ENCODE measurements at places on chromosomes 7 and 10.

DNA sequence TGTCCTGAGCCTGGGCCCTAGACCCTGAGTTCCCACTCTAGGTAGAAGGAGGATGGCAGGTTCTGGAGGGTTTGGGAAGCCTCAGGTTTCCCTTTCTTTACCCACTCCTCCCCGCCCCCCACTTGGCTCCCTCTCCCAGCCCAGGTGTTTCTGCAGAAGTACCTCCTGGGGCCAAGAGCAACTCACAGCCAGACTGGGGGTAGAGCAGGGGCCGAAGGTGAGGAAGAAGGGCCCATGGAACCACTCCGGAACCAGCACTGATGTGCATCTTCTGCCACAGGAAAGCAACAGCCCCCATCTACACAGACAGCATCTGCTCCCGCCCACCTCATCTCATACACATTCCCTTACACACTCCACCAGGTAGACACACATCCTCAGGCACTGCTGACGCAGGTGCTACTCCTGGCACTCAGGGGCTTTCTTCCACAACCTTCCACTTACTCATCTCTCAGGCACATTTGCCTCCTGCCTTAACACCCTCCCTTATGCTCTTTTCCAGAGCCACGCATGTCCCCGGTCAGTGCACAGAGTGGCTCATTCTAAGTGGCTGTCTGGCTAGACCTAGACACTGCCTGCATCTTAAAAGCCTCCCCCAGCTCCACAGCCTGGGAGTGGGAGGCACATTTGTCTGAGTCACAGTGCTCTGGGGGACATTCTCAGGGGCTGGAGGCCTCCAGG is 1.8 kb downstream of the EPHB6 start:
- no peak for DNase-seq

DNA sequence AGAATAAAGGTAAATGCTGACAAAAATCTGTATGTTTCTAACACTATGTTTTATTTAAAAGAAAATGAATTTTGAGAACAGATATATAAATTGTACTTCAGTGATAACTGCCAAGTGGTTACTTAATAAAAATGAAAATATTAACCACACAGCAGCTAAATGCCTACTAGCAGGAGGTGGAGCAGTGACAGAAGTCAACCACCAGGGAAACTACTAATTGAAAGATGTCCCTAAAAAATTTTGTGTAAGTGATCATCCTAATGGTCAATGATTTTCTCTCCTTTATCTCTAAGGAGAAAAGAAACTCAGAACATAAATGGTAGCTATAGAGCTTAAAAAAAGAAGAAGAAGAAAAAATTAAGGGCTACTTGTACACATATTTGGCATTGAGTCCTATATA is 22.9 kb downstream of the WNT16 start:
- DNase-seq, result no peak

GRCh38 chr7:45035893-45036292 is 35.9 kb downstream of the CCM2 start:
- DNase-seq, result no peak

GRCh38 chr7:20543500-20543899 is 72.0 kb upstream of the ABCB5 start:
- DNase-seq, result no peak

DNA sequence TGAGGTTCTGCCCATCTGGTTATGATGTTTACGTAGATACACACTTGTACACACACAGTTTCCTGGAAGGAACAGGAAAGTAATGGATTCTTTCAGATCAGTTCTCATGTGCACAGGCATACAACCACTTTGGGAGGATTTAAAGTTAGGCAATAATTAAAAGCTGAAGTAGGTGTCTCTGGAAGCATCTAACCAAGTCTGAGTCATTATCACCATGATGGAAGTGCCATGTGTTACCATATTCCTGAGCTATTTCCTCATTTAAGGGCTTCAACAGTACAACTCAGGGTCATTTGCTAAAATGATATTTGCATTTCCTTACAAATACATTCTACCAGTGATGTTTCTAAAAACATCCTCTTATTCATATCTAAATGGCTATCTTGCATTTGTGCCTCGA is 41.4 kb upstream of the BET1 start:
- DNase-seq, result no peak

DNA sequence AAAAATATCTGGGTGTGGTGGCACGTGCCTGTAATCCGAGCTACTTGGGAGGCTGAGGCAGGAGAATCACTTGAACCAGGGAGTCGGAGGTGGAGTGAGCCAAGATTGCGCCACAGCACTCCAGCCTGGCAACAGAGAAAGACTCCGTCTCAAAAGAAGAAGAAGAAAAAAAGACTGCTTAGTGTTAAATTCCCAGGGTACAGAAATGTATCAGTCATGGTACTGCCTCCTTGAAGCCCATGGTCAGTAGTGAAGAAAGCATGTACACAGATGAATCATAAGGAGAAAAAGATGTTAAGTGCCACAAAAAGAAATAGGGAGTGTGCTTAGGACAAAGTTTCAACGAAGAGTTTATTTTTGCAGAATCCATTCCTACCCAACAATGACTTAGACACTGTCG is 62.5 kb upstream of the KMT2E start:
- DNase-seq, result no peak

- no peak for DNase-seq
Measured at GRCh38 chr7:94396037-94396431, 1.3 kb downstream of the COL1A2 start.

GRCh38 chr7:130409712-130410072 is 29.4 kb downstream of the CPA1 start:
- DNase-seq, result no peak

GRCh38 chr10:85623342-85623741 is 743.3 kb downstream of the GRID1 start:
- no peak for DNase-seq

DNA sequence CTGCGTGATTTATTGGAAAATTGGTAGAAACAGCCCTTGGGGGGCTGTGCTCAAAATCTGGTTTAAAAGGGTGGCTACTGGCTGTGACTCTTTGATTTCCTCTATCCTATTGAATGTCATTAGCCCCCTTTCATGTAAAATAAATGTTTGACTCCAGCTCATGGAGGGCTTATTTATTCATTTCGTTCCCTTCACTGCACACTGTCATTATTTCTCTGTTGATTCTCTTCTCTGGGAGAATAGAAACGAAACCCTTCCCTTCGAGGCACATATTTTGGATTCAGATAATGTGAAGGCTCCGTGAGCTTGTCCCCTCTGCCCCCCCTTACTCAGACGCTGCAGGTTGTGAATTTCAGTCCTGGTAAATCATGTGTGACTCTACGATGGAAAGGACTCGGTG is 203.9 kb upstream of the GPR26 start:
- DNase-seq, result no peak

DNA sequence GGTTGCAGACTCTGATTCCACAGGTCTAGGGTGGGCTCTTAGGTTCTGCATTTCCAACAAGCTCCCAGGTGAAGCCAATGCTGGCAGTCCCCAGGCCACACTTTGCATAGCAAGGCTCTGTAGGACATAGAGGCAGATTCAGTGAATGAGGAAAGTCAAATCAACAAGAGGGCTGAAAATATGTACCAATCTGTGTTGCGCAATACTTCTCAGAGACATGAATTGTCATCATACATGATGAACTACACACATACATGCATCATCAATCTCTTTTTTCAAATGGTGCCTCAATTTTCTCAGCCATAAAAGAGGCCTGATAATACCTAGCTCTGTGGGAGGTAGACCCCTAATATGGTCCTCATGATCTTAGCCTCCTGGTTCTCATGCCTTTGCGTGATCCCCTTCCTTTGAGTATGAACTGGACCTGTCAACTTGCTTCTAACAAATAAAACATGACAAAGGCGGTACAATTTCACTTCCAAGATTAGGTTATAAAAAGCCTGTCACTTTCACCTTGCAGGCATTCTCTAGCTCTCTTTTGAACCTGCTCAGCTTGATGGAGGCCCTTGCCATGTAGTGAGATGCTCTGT is 49.0 kb downstream of the PIK3CG start:
- DNase-seq, result no peak

DNA sequence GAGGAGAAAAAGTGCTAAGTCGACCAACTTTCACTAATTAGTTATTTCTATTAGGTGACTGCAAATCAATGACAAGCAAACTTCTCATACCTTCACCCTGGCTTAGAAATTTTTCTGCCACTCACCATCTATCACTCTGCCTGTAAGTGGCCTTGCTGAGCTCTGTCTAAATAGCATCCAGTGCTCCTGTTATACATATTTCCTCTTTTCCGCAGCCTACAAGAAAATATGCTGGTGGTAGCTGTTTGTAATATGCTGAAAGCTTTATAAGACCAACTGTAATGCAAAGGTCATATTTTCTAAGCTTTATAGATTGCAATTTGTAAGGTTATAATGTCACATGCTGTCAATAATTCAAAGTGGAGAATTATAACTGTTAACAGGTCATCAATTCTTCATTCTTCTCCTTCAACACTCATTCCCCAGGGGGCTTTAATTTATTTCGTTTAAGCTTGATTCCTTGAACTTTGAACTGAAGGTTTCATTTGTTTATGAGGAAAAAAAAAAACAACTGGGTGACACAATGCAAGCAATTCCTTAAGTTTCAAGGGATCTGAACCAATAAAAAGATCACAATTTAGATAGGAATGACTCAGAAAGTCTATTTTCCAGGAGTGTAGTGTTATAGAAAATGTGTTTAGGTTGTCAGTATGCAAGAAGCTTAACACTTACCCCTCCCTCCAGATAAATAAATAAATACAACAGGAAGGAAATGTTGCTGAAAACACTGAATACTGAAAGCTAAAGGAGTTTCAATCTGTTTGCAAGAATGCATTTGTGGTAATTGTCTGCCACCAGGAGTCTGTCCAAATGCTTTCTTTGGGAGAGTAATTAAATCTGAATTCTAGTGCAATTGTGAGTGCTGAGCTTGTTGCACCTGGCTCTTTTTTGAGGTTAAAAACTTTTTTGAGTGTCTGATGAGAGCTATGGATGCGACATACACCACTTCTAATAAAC is 183.7 kb downstream of the SORCS1 start:
- DNase-seq, result no peak

DNA sequence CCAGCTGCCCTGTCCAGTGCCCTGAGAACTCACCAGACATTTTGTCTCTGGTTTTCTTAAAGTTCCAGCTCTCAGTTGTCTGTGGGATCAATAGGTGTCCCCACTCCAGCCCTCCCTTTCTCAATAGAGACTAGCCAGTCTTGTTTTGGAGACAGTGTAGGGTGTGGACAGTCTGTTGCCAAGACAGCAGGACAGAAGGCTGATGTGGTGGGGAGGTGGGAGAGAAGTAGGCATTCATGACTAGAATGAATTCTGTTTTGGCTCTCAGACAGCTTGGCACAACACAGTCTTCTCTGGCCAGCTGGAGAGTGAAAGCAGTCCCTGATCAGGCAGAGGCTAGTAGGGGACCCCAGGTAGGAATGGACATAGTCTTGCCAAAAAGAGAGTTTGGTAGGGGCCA is 467.0 kb upstream of the PODXL start:
- DNase-seq, result no peak

DNA sequence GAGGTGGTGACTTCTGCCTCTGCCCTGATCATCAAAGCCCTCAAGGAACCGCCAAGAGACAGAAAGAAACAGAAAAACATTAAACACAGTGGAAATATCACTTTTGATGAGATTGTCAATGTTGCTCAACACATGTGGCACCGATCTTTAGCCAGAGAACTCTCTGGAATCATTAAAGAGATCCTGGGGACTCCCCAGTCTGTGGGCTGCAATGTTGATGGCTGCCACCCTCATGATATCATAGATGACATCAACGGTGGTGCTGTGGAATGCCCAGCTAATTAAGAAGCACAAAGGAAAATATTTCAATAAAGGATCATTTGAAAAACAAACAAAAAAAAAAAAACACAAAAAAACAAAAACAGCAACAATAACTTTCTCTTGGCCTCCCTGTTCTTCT is 59.5 kb upstream of the TOMM7 start:
- DNase-seq, result no peak

GRCh38 chr7:49324707-49325106 is 400.4 kb downstream of the CDC14C start:
- no peak for DNase-seq

GRCh38 chr10:126893206-126893605 is 12.0 kb upstream of the DOCK1 start:
- DNase-seq, result no peak

GRCh38 chr10:24256619-24257107 is 47.7 kb downstream of the KIAA1217 start:
- no peak for DNase-seq

GRCh38 chr7:107039199-107039900 is 5.2 kb upstream of the PRKAR2B start:
- DNase-seq, result no peak

All from cerebellar nuclear complex (tissue), 1 donor.